ENCODE measurements at places on chromosomes 2 and 18. TPM values are rescaled to one million over a fixed set of nuclear protein-coding genes. Genes with fewer than 3 reads are reported as not detected.

TNFAIP6 gene
- total RNA-seq: 53.8 TPM

SPHKAP gene
- not detected for total RNA-seq

GRCh38 chr2:68250652-68251186 lies 1.6 kb downstream of the PPP3R1 start:
- H3K27ac ChIP-seq: peak overlapping the region; percentile 96
- peaks cover 3% of the 10 kb centered on the region for H3K4me1 ChIP-seq
- no peaks in the 10 kb centered on the region for H3K27me3 ChIP-seq

GRCh38 chr2:178070824-178071223 lies 1.8 kb downstream of the PDE11A start:
- no peak overlapping the region for H3K27ac ChIP-seq
- H3K36me3 ChIP-seq: no peaks in the 10 kb centered on the region
- DNase-seq: no peak
- H3K4me1 ChIP-seq: peaks cover 2% of the 10 kb centered on the region

DNA sequence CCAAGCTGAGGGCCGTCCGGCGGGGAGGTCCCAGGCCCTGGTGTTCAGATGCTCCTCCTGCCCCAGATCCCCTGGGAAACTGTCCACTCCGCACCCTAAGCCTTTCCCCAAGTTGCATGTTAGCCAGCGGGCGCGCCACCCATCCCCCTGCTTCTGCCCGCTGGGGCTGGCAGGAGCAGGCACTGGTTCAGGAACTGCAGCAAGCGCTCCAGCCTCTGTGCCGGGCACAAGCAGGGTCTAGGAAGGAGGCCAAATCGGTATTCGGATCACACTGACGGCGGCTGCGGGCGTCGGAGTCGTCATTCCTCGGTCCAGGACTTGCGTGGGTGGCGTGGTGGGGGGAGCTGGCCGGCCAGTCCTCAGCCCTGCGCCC lies 53.7 kb downstream of the FAM168B start:
- no peak for DNase-seq
- no peaks in the 10 kb centered on the region for H3K4me1 ChIP-seq
- peaks cover 3% of the 10 kb centered on the region for H3K27me3 ChIP-seq
- H3K27ac ChIP-seq: no peak overlapping the region
- no peak overlapping the region for H3K4me3 ChIP-seq
